ENCODE measurements at places on chromosomes 2 and 18. TPM values are rescaled to one million over a fixed set of nuclear protein-coding genes. Genes with fewer than 3 reads are reported as not detected.

Gene GALR1
- total RNA-seq, result 0.03 TPM

Gene UCN
- 1.6 TPM for total RNA-seq

Gene FLACC1
- 4.9 TPM for total RNA-seq

Gene NFATC1
- total RNA-seq, result 18.9 TPM

Gene DSG1
- total RNA-seq, result 2.0 TPM

Gene SMYD1
- 116 TPM for total RNA-seq

Gene ACOXL
- total RNA-seq, result 0.12 TPM

Gene RBKS
- 3.3 TPM for total RNA-seq

Gene LRP1B
- total RNA-seq, result 1.2 TPM

Gene UGT1A5
- not detected for total RNA-seq

Gene KIF5C
- total RNA-seq, result 1.4 TPM

Gene SGPP2
- 8.8 TPM for total RNA-seq

Gene RAPGEF4
- total RNA-seq, result 10.9 TPM

Gene SP140
- 1.1 TPM for total RNA-seq

Gene HMSD
- total RNA-seq, result not detected

Gene DSG4
- total RNA-seq, result not detected

Gene CD8B
- total RNA-seq, result 0.81 TPM

Gene RND3
- 29.2 TPM for total RNA-seq

Gene SLC5A7
- 0.08 TPM for total RNA-seq

Gene SATB2
- total RNA-seq, result 2.4 TPM

Gene COL4A4
- total RNA-seq, result 18.7 TPM

Gene MROH2A
- total RNA-seq, result not detected

Gene HOXD11
- not detected for total RNA-seq

Gene LOXHD1
- total RNA-seq, result 0.24 TPM

Gene CDH7
- 0.27 TPM for total RNA-seq

Gene NYAP2
- not detected for total RNA-seq

Gene COPS9
- 160 TPM for total RNA-seq

Gene TXNDC9
- total RNA-seq, result 16.4 TPM

Gene ITGAV
- total RNA-seq, result 83.3 TPM

Gene SERPINB7
- not detected for total RNA-seq

Gene TPO
- total RNA-seq, result 9.7 TPM

Gene TRABD2A
- total RNA-seq, result 1.3 TPM

Gene VWC2L
- total RNA-seq, result not detected

Gene AQP12A
- total RNA-seq, result not detected

Gene PARD3B
- total RNA-seq, result 12.6 TPM

Gene STEAP3
- total RNA-seq, result 11.2 TPM

Gene C2orf72
- total RNA-seq, result 0.15 TPM

Gene POMC
- total RNA-seq, result 5.3 TPM

Gene PSMA8
- not detected for total RNA-seq

Gene VWA3B
- not detected for total RNA-seq

Gene LIMS3
- total RNA-seq, result 3.0 TPM

Gene B3GNT7
- total RNA-seq, result 8.0 TPM

Gene LRATD1
- 2.9 TPM for total RNA-seq

Gene GREB1
- 7.2 TPM for total RNA-seq

Gene TMEM163
- total RNA-seq, result 3.5 TPM

Gene HOXD9
- total RNA-seq, result 0.13 TPM

Gene ADRA2B
- total RNA-seq, result 2.3 TPM
